NCI-H1092 treated with DMSO at 0.1 percent for 48 hours (cell line): ENCODE measurements at places on chromosomes 3 and 15.

GRCh38 chr3:100412912-100413590 lies 11.7 kb downstream of the LNP1 start:
- no peak for DNase-seq

GRCh38 chr15:40454904-40455391 lies 14.2 kb downstream of the BAHD1 start:
- DNase-seq, result no peak

DNA sequence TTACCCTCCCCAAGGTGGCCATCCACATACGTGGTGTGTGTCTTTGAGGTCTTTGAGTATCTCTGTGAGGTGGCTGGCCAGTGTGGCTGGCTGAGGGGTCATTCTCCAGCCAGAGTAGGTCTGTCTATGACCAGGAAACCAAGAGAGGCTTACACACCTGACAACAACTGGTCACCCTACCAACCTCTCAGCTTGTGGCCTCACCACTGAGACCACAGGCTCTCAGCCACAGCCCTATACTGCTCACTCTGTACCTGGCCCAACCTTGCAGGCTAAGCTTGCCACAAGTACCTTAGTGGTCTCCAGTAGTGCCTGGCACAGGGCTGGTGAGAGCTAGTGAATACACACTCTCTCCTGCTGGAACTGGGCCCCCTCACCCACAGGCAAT lies 5.1 kb downstream of the HEMK1 start:
- no peak for DNase-seq

- peak; percentile 28 for DNase-seq
These were observed 22.6 kb upstream of the C3orf70 start for GRCh38 chr3:185175370-185175987.

DNA sequence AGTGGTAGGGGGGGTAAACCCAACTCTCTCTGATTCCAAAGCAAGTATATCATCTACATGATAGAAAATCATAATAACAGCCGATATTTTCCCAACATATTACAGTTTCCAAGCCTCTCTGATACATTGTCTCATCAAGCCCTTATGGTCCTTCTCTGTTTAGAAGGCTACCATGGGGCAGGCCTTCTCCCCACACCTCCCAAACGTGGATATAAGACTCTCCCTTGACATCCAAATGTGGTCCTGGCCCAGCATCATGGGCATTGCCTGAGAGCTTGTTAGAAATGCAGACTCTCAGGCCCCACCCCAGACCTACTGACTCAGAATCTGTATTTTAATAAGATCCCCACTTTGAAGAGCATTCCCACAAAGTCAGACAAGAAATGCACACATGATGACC lies 17.7 kb upstream of the CCR9 start:
- DNase-seq, result no peak

DNA sequence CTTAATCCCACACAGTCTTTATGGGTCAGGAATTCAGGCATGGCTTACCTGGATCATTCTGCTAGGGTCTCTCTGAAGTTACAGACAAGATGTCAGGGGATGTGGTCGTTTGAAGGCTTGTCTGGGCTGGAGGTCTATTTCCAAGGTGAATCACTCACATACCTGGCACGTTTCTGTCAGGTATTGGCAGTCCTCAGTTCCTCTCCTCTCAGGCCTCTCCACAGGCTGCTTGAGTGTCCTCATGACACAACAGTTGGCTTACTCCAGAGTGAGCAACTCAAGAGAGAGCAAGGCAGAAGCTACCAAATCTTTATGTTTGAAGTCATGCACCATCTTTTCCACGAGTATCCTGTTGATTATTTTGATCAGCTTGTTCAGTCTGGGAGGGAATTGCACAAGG lies 43.9 kb upstream of the PARP14 start:
- DNase-seq, result no peak

GRCh38 chr3:9331171-9331570 lies 31.7 kb upstream of the THUMPD3 start:
- no peak for DNase-seq

DNA sequence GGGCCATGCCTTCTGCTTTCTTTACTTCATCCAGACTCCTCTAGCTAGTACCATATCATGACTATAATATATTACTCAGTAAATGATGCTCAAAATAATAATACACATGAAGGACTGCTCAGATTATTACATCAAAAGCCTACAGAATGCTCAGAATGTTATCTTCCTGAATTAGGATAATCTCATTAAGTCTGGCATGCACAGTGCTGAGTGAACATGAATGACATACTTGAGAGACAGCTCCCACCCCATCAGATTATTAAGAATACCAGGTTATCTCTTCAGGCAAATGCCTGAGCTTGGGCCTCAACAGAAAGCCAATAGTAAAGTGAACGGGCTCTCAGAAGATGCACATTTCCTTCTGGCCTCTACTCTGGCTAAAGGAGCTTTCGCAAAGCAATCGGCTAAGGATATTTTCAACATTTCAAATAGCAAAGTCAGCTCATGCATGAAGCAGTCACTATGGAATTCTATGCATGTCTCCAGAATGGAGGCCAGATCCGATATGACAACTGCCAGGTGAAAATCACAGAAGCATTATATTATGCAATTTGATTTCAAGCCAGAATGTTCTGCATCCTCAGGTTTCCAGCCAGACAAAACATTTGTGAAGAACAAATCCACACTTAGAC lies 122.6 kb downstream of the KCNMB2 start:
- DNase-seq, result no peak

GRCh38 chr3:127607675-127608361 lies 9.6 kb downstream of the MCM2 start:
- DNase-seq, result no peak

DNA sequence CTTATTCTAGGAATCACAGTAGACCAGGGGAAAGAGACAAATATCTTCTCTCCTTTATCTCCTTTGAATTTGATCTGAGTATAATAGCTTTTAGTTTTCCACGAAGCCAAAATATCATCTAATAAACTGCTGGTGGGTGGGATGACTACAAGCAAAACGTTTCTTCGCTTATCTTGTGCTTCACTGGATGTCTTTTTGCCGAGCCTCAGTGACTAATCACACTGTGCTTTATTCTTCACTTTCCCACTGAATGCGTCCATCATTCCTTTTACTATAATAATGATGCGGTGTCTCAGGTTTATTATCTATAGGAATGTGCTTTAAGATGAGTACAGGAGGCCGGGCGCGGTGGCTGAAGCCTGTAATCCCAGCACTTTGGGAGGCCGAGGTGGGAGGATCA lies 32.5 kb downstream of the CEP152 start:
- no peak for DNase-seq

DNA sequence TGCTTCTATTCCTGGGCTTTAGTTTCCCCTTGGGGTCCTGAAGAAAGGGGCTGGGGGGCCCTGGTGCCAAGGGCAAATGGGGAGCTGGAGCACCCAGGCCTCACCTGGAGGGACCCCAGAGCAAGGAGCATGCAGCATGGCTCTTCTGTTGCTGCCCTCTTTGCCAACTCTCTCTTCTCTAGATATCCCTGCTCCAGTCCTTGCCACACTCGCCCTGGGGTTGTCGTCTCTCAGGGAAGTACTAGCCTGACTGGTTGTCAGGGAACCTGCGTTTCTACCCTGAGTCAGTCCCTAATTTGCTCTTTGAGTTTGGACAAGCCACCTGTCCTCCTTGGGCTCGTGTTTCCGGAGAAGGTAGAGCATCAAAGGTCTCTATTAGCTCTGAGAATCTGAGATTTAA lies 63.7 kb upstream of the UBE2Q2 start:
- DNase-seq, result no peak

- no peak for DNase-seq
These were observed 65.4 kb upstream of the UMPS start for GRCh38 chr3:124664804-124665203.

GRCh38 chr3:136186344-136186743 lies 9.8 kb downstream of the MSL2 start:
- DNase-seq, result no peak

DNA sequence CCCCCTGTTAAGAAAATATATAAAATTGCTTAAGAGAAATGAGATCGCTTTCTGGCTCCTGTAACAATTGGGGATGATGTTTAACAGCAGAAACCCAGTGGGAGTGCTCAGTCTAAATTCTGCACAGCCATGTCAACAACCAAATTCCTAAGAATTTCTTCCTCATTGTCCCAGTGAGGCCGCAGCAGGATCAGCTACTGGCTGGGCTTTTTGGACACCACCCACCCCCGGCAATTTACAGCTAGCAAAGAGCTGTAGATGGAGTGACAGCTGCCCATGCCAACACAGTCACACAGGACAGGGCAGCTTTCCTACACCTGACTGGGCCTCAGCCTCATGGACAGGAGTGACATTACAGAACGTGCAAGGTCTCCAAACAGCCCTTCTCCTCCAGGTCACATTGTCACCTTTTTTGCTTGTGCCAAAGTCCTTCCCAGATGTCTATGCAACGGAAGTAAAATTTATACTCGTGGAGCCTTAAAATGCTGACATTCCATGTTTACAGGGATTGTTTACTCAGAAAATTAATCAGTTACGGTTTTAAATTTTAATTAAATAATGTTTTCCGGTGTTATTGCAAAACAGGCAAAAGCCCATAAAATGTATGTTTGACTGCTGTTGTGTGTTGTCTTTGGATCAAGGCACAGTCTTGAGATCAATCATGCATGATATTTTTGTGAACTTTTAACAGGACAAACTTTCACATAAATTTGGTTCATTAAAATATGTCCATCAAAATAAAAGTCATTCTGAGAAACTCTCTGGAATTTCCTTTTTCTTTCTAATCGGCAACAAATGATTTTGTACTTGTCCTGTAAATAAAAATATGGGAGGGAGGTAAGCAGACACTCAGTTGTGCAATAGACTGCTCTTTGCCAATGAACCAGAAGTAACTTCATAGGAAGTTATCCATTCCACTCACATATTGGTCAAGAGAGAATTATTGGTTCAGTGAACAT lies 943.2 kb downstream of the MCTP2 start:
- DNase-seq, result no peak

DNA sequence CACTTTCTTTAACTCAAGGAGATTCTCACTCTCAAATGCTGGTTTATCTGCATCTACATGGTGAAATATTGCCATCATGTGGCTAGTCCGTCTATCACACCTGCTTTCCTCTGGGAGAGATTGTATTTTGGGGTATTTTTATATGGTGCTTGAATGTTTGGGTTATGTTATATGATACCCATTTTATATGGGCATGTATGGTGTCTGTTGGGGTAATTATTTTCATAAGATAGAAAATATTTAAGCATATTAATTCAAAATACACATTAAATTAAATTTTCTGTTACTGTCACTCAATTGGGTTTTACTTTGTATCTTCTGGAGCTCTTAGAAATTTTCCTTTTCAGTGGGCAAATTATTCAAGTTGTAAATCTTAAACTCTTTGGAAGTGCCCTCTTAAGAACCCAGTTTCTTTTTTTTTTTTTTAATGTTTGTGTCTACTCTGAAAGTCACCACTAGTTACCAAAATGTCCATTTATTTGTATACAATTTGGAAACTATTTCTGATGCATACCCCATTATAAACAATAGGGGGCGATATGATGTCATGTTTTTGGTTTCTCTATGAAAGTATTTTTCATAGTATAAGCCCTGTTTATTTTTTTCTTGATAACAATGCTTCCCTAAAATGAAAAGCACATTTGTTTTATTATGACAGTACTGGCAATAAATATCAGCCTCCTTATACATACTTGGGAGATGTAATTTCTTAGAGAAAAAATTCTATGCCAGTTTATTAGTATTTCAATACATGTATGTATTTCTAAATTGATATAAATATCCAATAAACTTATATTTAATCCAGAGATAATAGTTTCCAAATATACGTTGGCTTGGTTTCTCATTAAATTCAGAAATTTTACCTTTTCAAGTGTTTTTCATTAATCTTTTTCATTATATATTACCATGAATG lies 36.1 kb upstream of the PLSCR5 start:
- peak; percentile 37 for DNase-seq

DNA sequence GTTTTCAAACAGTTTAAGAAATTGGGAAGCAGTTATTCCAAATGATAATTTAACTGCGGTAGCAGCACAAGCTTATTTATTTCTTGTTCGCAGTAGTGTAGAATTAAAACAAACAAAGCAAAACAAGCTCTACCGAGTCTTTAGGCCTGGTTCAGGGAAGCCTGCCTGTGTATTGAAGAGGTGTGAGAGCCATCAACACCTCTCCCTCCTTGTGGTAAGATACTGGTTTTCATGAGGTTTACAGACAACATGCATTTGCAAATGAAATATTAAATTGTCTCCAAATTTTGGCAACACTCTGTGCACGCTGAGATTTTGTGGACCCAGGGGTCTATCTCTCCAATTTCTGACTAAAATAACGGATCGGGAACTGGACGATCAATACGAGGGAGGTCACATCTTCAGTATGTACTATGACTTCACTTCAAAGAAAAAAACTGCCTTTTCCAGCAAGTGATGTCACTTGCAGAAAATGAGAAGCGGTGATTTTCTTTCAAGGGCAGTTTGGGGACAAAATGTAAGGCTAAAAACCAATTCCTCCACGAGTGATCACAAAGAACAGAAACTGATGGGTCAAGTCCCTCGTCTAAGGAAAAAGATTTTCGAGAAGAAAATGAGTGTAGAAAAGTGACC lies 721 bp downstream of the ATR start:
- DNase-seq, result peak; percentile 44

DNA sequence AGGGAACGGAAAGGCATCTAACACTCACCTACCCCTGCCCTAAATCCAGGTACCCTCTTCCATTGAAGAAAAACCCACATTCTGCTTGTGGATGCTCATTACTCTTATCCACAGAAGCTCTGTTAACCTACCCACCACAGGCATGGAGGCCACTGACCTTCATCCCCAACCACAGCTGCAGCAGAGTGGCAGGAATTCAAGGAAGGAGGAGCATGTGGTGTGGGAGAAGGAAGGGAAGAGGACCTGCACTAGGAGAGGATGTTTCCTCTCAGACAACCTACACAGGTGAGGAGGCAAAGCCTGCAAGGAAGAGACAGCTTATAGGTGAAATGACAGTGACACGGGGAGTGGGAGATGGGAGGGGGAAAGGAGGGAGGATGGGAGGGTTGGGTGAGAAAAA lies 192.5 kb upstream of the TSC22D2 start:
- DNase-seq, result peak; percentile 53

DNA sequence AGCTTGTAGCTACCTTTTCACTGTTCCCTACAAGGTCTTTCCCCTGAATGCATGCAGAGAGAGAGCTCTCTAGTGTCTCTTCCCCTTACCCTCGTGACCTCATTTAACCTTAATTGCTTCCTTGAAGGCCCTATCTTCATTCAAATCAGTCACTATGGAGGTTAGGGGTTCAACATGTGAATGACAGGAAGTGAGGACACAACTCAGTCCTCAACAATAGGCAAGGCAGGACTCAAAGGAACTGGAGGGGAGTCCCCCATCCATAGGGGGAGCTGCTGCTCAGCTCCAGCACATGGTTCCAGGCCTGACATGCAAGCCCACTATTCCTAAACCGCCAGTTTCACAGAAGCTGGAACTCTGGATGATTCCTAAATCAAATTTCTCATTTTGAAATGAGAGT lies 33.8 kb upstream of the GYG1 start:
- DNase-seq, result no peak

DNA sequence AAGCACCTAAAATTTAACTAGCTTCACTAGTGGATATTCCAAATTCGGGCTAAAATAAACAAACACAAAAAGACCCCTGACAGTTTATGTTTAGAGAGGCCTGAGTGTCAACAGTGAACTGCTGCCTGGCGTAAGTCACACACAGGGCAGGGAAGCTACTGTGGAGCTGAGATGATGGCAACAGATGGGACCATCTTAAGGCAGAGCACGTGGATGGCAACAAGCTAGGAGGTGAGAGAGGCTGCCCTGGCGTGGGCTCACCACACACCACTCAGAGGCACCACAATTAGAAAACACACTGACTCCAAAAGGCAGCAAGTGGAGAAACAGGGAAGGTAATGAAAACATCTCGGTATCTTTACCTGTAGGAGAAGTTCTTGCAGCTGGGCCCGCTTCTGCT lies 93.3 kb downstream of the ATP1B3 start:
- DNase-seq, result no peak
